Ascending aorta (tissue), 2 donors: ENCODE measurements at places on chromosomes 13 and 19. TPM values are rescaled to one million over a fixed set of nuclear protein-coding genes. Genes with fewer than 3 reads are reported as not detected.

Gene SIGLEC5
- not detected for total RNA-seq

Gene C13orf46
- total RNA-seq = 4.8 TPM

Gene ZNF112
- total RNA-seq = 0.11 TPM

Gene RASAL3
- 4.4 TPM for total RNA-seq

Gene HIPK4
- not detected for total RNA-seq

Gene KCNJ14
- total RNA-seq = 6.1 TPM

Gene IGFL2
- total RNA-seq = not detected

Gene ACER1
- total RNA-seq = not detected

Gene CEACAM19
- 6.3 TPM for total RNA-seq

Gene KIRREL2
- not detected for total RNA-seq

Gene MBD3L2
- total RNA-seq = not detected

Gene PROSER1
- total RNA-seq = 60.7 TPM

Gene NLRP7
- not detected for total RNA-seq

Gene ADM5
- total RNA-seq = 9.8 TPM

Gene ZSCAN18
- 181 TPM for total RNA-seq

Gene ZNF90
- not detected for total RNA-seq

Gene CTXN1
- total RNA-seq = not detected

Gene PSG6
- not detected for total RNA-seq
